ENCODE measurements at places on chromosomes 5 and 9.

GRCh38 chr9:16429671-16430070 lies 440.8 kb downstream of the BNC2 start:
- no peak for DNase-seq

- DNase-seq = no peak
Observed at GRCh38 chr9:4873066-4873465, 80.3 kb downstream of the RCL1 start.

- DNase-seq = no peak
Observed at GRCh38 chr5:5188376-5189050, 48.4 kb downstream of the ADAMTS16 start.

DNA sequence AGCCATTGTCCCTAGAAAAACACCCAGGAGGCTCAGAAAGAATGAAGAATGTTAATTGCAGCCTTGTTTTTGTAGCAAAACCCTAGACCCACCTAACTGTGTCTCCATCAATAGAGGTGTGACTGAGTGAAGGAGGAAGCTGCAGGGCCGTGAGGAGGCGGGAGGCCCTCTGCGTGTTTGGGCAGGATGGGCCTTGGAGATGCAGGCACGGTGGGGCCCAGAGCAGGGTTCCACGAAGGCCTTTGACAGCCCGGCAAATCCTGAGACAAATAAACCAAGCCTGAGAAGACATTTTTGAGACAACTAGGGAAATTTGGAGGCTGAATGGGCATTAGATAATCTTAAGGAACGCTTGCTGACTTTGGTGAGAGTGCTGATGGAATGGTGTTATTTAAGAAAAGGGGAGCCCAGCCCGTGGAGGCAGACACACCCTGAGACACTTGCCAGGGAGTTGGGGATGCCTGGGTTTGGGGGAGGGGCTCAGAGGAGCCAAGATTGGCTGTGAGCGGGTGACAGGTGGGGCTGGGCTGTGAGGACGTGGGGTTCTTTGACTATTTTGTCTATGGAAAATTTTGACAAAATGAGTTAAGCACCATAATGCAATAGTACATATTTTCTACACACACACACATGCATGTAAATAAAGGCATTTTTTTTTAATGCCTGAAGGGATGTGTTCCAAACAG lies 48.8 kb downstream of the BARX1 start:
- no peak for DNase-seq

GRCh38 chr9:91837981-91838731 lies 111.9 kb downstream of the ROR2 start:
- no peak for DNase-seq

- peak; percentile 19 for DNase-seq
Observed at GRCh38 chr5:122473138-122473843, 161.3 kb downstream of the SNCAIP start.

GRCh38 chr9:19229595-19230354 lies 718 bp upstream of the DENND4C start:
- no peak for DNase-seq

DNA sequence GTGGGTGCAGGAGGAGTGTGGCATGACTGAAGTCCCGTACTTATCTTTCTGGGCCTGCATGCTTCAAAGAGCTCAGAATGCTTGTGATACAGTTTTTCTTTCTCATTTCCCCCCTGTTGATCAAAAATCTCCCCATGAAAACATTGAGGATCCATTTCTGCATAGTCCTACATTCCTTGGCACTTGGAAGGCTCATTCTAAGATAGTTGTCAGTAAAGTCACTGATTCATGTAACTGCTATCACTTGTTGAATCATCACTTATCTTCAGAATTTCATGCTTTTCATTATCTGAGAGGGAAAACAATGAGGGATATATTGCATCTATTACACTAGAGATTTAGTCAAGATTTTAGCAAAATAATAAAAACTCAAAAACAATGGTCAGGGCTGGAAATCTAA lies 1953.1 kb upstream of the CDH6 start:
- no peak for DNase-seq

GRCh38 chr5:173114536-173114935 lies 29.8 kb upstream of the BNIP1 start:
- no peak for DNase-seq

GRCh38 chr5:107661038-107661649 lies 9.6 kb downstream of the EFNA5 start:
- no peak for DNase-seq

GRCh38 chr9:34498553-34498952 lies 24.2 kb downstream of the ENHO start:
- no peak for DNase-seq

DNA sequence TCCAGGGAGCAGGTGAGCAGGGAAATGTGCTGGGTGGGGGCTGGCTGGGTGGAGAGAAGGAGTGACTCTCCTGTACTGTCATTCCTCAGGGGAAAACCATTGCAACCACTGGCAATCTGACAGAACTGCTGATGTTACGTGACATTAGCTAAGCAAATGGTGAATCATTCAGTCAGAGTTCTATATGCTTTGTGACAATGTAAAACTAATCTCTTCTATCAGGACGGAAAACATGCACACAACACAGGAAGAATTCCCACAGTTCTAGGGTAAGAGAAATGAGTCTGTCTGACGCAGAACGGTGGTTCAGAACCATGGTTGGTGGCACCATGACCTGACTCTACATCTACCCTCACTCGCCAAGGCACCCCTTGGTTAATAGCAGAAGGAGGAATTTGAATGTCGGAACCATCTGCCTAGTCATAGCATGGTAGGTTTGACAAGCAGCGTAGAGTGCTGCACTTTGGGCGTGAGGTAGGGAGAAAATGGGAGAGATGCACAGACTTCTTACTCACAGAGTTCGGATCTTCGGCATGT lies 243.6 kb upstream of the PANK3 start:
- DNase-seq = peak; percentile 8

- DNase-seq = no peak
Observed at GRCh38 chr5:143352691-143353090, 50.8 kb downstream of the NR3C1 start.

DNA sequence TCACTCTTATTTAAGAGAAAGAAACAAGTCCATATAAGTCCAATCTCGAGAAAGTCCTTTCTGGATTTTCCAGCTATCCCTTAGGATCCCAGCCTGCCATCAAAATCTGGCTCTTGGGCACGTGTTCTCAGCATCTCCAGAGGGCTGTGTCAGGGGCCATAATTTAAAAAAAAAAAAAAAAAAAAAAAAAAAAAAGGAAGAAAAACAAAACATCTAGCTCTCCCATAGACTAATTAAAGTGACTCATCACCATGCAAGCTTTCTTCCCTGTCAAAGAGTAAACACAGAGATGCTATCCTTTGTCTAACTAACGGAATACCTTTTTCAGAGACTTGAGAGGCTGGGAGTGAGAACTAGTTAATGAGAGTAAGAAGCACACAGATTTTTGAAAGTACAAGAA lies 44.9 kb upstream of the MYO10 start:
- DNase-seq = no peak

GRCh38 chr5:181260720-181261319 lies at the start of gene TRIM52:
Gene TRIM52 (minus strand): TSS chr5:181261143. CDS start chr5:181260813, 330 bp downstream.
- DNase-seq = peak; percentile 94

DNA sequence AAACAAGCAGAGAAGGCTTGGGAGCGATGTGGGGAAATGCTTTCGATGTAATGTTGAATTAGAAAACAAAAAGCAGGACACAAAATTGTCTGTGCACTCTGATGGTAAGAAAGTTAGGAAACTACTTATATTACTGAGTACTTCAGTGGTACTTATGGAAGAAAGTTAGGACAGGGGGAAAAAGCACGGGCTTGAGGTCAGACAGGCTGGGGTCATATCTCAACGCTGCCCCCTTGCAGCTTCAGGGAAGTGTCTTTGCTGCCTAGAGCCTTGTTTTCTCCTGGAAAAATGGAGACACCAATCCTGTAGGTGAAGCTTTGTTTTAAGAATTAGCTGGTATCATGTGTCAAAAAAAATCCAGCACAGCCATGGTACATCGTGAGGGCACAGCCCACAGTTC lies 23.0 kb downstream of the NEURL1B start:
- DNase-seq = no peak

DNA sequence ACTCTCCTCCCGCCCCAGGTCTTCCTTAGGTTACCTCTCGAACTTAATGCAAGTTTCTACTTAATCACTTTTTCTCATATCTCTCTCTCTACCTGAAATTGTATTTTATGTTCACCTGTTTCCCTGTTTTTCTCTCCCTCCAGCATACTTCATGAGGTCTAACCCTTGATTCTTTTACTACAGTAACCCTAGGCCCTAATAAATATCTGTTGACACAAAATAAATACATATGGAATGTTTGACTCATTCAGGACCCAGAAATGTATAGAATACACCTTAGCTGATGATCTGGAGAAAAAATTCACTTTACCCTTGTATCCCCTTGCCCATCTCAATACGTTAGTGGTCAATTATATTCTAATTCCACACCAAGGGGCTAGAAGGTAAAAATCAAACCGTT lies 250.9 kb upstream of the PTGER4 start:
- DNase-seq = no peak

DNA sequence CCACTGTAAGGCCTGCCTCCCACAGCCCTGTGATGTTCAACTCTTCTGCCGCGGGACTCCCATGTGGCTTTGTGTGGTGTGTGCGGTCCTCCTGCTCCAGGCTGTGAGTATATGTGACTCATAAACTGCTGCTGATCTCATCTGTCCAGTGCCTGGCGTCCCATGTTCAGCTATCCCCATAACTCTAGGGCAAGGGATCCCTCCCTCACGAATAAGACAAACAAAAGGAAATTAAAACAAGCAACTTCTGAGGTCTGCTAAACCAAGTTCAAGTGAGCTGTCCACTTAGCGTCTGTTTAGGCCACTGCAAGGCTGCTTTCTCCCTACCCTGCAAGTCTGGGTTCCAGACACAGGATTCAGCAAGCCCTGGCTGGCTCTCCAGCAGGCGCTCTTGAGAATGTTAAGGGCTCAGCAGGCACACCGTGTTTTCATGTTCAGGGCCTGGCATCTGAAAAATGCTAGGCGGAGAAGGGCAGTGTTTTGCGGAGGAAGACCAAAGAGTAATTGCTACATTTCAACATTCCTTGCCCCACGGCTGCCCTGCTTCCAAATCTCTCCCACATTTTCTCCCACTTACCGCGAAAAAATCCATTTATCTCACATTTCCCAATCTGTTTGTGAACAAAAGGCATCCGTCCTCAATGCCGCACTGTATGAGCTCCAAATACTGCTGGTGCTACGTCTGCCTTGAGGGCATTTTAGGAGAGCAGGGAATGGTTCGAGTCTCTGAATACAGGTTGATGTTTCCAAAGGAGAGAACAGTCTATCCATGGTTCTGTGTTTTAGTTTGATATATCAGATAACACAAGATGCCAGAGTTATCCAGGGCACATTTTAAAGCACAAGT lies 280.2 kb downstream of the SEMA5A start:
- no peak for DNase-seq

DNA sequence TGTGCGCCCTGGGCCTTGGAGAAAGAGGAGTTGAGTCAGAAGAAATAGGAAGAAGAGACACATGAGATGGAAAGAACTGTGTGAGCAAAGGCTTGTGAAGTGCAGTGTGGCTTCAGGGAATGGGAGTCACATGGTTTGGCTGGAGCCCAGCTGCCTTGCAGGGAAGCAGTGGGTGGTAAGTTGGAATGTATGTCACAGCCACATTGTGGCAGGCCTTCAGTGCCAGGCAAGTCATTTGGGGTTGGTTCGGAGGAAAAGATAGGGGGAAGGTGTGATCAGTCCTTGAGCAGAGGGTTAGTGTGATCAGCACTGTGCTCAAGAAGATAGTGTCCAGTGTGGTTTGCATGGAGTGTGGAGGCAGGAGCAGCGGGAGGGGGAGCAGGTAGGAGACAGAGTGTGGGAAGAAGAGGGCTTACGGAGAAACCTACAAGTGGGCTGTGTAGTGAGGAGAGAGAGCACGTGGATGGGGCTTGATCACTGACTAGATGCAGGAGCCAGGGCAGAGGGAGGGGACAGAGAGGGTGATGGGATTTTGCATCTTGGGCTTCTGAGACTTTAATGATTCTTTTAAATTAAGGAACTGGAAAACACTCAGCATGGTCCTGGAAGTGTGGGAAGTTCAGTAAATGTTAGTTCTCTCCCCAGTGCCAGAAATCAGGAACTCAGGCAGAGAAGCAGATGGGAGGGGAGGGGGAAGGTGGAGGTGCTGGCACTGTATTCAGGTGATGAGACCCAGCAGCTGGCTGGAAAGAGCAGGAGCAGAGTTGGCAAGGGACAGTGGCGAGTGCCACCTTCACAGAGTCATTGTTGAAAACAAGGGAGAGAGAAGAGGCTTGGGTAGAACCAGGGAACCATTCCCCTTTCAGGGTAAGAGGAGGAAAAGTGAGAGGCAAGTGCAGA lies 46.6 kb downstream of the ARHGAP26 start:
- no peak for DNase-seq

DNA sequence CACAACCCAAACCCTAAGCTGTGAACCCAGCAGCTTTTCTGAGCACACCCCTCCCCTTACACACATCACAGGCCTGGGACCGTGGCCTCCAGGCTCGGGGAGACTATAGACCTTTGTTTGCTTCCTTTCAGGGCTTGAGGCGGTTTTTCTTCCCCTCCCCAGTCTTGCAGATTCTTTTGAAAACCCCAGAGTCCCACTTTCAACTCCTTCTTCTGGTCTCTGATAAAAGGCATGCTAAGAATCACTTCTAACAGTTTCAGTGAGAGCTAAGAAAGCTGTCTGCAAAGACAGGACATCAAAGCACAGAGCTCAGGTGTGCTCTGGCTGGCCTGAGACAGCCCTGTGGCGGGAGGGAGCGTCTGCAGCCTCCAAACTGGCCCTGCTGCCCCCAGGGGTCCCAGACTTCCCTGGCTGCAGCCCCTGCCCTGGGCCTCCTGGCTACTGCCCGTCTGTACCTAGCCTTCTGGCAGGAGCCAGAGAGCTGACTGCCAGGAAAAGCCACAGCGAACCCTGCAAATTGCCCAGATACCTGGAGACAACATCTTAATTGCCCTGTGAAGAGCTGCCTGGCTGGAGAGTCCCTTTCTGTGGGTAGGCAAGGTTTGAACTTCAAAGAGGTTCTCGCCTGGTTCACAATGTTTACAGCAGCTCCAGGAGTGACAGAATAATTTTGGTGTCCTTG lies 138.9 kb downstream of the GADD45G start:
- DNase-seq = no peak

DNA sequence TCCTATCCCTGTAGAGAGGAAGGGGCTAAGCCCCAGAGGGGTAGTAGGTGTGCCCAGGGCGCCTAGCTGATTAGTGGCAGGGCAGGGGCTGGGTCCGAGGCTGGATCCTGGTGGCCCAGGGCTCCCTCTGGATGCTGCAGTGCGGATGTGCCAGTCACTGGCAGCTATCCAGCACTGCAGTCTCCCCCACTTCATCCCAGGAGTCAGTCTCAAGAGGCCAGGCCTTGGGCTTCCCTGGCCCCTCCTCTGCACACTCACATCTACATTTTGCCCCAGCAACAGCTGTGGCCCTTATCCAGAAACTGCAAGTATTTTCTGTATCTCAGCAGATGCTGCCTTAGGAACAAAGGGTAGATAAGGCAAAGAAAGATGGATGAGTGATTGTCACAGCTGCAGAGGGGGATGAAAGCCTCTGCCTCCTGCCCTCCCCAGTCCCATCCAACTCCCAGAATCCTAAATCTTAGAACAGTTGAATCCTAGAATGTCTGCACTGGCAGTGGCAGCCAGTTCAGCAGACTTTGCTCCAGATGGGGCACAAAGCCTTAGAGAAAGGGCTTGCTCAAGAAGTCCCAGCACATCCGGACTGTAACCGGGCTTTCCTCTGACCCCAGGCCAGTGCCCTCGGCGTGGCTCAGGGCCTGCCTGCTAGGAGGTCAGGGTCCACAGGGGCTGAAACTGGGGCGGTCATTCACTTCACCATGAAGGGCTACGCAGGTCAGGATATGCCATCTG lies 1.6 kb downstream of the ANXA6 start:
- DNase-seq = peak; percentile 60

Data from NB4 (cell line).